Activated T-helper 2 cell treated with anti-CD3 and anti-CD28 coated beads, Interferon-gamma antibody, Interleukin-2, Interleukin-4, amounts not matched to agents 10 μg/mL and 5 μg/mL and 100 μg/mL, durations not matched to agents 14 hours and 24 hours and 36 hours (primary cell): ENCODE measurements at places on chromosomes 1 and 21. TPM values are rescaled to one million over a fixed set of nuclear protein-coding genes. Genes with fewer than 3 reads are reported as not detected.

DNA sequence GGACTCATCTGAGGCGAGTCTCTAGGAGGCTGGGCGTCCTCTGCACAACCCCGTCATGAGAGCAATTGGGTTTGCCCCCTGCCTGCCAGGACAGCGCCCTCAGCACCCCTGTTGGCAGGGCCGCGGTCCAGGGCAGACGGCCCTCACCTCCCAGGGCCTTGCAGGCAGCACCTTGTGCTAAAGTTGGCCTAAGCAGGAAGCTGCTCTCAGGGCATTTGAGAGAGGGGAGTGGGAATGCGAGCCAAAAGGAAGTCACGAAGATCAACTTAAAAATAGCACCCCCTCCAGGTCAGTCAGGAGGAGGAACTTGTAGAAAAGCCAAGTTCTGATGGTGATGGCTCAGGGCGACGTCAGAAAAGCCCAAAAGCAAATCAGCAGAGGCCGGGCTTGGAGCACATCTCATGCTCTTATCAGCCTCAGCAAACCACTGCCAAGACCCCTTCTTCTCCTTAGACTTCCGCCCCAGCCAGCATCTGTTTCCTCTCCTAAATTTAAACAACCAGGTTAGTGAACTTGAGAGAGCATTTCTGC is 12.6 kb upstream of the ADORA3 start:
- no peak for DNase-seq

GRCh38 chr1:30043731-30044408 is 679.5 kb downstream of the MATN1 start:
- no peak for DNase-seq

- DNase-seq, result no peak
These were observed 165.0 kb upstream of the IRF2BP2 start for GRCh38 chr1:234774971-234775370.

The KLF17 gene
- not detected in 2 replicates for total RNA-seq

DNA sequence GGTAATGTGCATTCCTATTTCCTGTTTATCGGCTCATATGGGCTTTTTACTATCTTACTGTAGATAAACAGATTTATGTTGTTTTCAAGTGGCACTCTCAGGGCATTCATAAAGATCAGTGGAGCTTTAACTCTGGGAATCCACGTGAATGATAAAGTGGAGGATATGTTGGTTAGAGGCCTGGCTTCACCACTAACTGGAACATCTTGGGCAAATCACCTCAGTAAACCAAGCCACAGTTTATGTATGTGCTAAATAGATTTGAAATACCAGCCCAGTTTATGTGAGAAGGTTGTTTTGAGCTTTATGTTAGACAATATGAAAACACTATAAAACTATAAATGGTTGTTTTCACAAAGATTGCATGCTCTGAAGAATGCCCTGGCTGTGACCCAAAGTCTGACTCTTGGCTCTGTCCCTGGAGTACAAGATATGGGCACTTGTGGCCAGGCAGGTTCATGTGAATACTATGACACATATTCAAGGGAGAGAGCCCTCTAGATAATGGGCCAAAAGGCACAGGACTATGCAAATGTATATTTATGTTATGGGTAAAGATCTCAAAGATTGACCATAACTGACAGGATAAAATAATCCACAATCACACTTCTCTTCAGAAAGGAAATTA is 36.7 kb downstream of the FAM163A start:
- DNase-seq, result no peak

DNA sequence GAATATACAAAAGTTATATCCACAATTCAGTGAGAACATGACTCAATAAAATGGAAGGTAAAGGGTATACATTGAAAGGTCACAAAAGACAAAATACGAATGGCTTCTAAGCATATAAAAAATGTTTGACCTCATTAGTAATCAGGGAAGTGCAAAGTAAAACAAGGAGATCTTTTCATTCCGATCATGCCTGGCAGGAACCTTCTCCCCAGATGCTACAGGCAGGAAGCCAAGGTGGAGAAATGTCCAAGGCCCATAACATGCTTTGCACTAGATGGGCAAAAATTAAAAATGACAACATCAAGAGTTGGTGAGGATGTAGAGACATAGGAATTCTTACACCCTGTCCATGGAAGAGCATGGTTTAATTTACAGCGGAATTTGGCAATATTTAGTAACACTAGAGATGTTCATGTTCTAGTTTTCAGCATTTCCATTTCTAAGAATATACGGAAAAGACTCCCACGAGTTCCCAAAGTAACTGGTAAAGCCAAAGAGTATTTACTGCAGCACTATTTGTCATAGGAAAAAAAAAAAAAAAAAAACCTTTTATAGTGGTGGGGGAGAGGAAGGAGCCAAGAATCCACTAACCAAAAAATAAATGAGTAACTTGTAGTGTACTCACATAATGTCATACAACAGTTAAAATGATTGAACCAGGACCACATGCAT is 184.5 kb upstream of the KAZN start:
- no peak for DNase-seq

GRCh38 chr1:25562101-25562927 is 18.9 kb downstream of the LDLRAP1 start:
- DNase-seq, result peak; percentile 44

The OR2T35 gene
- total RNA-seq, result not detected in 2 replicates

- DNase-seq, result no peak
These were observed 223.0 kb downstream of the PLA2G4A start for GRCh38 chr1:187051618-187052232.

GRCh38 chr1:228043281-228043848 is 36.6 kb downstream of the WNT3A start:
- no peak for DNase-seq

The AKNAD1 gene
- total RNA-seq, result not detected in 2 replicates

The SIK1 gene
- total RNA-seq, result 5.6 and 7.1 TPM in 2 replicates

The CRYBG2 gene
- 0.32 and 0.98 TPM in 2 replicates for total RNA-seq

The PLEKHA6 gene
- 0.52 and 1.9 TPM in 2 replicates for total RNA-seq

- no peak for DNase-seq
These were observed 47.0 kb downstream of the PLPP3 start for GRCh38 chr1:56532350-56532683.

DNA sequence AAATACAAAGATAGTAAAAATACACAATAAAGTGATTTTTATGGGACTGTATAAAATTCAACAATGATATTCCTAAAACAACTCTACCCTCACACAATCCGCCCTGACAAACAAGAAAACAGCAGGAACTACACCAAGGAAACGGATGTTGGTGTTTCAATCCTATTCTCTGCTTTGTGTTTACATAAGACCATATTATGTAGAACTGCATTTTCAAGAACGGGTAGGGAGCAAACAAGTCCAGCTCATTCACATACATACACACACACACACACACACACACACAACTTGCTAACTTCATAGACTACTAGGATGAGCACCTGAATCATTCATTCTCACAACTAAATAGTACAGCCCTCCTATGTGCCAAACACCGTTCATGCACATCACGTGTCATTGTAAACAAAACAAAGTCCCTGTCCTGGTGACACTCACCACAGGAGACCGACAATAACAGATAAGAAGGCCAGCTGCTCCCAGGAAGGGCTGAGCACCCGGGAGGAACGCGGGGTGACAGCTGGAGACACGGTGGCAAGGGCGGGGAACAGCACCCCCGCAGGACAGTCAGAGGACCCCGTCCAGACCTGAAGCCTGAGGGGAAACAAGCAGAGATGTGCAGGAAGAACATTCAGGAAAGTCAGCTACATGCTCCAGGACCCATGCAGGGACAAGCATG is 43.0 kb downstream of the NPHP4 start:
- DNase-seq, result no peak

The CHIA gene
- total RNA-seq, result not detected in 2 replicates

DNA sequence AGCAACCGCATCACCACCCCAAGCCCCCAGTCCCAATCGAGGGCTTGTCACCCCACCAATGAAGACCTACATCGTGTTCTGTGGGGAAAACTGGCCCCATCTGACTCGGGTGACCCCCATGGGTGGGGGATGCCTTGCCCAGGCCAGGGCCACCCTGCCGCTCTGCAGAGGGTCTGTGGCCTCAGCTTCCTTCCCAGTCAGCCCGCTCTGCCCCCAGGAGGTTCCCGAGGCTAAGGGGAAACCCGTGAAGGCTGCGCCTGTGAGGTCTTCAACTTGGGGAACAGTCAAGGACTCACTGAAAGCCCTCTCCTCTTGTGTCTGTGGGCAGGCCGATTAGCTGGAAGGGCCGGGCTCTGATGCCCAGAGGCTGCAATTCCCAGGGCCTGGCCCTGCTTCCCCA is 2.0 kb downstream of the SRARP start:
- DNase-seq, result no peak

The NCSTN gene
- total RNA-seq, result 65.3 and 72.4 TPM in 2 replicates

DNA sequence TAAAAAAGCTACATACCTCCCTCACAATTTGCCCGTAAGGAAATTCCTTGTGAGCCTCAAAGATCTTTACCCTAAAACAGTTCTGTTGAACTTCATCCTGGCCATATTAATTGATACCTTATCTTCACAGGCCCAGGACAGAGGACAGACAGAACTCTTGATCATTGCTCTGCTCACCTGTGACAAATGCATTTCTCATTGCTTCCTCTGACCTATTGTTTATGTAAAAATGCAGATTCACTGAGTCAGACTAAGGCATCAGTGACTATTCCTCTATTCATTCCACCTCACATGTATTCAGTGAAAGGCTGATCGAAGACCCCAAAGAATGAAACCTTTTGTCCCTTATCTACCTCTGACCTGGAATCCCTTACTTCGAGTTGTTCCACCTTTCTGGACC is 61.0 kb downstream of the BACH1 start:
- no peak for DNase-seq

The TMEM82 gene
- not detected in 2 replicates for total RNA-seq

DNA sequence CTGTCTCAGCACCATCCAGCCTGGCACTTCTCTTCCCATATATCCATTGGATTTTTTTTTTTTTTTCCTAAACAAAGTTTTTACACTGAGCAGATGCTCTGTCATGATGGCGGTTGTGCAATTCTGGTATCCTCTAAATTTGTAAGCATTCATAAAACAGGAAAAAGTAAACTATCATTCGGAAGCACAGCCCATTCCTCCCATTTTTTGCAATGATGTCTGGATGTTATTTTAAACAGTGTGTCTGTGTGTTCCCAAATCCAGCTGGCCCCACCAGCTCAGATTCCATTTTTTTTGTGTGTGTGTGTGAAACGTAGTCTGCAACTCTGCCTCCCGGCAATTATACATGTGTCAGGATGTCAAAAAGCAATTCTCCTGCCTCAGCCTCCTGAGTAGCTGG is 33.5 kb downstream of the PDPN start:
- no peak for DNase-seq

DNA sequence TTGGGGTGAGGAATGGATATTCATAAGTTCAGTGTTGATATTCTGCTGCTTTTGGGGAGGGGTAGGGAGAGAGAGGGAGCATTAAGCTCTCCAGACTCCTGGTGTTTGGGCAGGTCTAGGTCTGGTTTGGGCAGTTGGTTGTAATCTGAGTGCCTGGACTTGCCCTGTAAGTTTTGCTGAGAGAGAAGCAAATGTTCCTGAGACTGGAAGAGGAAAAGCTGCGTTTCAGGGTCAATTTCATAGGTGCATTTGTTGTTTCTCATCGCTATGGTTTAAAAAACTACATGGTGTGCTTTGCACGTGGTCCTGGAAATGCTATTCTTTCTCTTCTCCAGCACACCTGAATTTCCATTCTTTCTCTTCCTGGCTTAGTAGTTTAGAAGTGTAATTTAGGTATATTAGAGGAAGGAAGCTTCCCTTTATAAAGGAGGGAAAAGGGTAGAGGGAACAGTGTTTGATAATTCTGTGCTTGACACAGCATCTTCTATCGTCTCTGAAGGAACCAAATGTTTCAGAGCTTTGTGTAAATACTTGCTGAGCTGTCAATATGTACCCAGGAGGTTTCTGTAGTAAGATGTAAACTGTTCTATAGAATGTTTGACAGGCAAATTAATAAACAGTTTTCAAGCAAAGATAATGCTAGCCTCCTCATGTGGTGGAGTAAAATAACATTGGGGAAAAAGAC is 6.3 kb downstream of the ARID1A start:
- no peak for DNase-seq

The APCS gene
- total RNA-seq, result not detected in 2 replicates

DNA sequence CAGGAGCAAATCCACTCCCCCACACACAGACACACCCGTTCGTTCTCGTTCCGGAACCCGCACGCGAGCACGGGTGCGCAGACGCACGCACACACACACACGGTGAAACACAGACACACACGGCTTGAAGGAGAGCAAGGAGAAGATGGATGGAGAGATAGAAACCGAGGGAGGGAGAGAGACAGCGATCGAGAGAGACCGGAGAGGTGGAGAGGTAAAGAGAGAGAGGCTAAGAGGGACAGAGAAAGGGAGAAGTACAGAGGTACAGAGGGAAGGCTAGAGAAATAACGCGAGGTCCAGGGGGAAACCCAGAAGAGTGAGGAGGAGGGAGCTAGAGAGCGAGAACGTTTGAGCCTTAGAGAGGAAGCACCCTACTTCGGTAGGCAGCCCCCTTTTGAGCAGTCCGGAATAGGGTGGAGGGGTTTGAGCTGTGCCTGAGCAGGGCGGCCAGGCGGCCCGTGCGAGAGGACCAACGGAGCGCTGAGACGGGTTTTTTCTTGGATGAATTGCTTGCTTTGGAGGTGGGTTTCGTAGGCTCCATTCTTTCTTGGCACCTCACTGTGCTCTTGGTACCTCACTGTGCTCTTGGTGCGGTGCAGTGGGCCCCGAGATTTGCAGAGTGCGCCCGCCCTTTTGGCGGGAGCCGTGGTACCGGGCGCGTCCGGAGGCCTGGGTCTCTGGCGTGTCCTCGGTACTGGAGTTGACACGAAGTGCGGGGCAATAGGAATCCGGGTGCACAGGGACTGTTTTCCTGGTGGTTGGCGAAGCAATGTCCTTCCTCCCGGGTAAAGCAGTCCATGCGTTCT is 88.4 kb upstream of the RHOU start:
- DNase-seq, result peak; percentile 31

DNA sequence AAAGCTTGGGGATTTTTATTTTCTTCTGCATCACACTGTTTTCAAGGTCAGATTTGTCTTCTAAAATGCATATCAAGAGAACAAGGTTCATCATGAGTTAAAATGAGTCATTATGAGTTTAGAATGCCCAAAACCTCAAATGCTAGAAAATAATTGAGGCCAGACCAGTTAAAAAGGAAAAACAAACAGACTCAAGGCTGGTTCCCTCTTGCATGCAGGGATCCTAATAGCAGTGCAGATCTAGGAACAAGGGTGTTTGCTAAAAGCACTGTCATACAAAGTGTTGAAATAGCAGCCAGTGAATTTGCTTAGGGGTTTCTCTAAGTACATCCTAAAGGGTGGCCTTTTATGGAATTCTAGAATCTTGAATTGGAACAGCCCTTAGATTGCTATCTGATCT is 15.3 kb downstream of the BEND5 start:
- no peak for DNase-seq

The OR2M3 gene
- not detected in 2 replicates for total RNA-seq

The CFAP107 gene
- total RNA-seq, result not detected in 2 replicates

GRCh38 chr21:37463083-37463801 is 96.7 kb downstream of the DYRK1A start:
- no peak for DNase-seq

- no peak for DNase-seq
These were observed 394.3 kb upstream of the ADGRL2 start for GRCh38 chr1:81406292-81406999.

The VASH2 gene
- total RNA-seq, result 1.3 and 1.8 TPM in 2 replicates

The CXADR gene
- 0.39 and 0.64 TPM in 2 replicates for total RNA-seq

DNA sequence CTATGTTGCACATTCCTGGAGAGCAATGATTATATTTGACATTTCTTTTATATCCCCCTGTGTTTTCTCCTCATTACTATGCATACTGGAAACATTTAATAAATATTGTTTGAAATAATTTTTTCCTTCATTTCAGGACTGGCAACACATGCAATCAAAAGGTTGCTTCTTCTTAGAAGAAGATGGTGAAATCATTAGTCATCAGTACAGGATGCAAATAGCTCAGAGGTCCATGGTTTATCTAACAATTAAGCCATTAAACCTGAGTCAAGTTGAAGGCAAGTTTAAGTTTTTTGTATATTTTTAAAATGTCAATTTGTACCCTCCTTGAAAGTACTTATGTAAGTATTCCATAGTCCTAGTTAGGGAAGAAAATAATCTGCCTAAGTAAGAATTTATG is 22.5 kb downstream of the EFCAB7 start:
- DNase-seq, result no peak
